ENCODE measurements at places on chromosomes 2 and 18.

DNA sequence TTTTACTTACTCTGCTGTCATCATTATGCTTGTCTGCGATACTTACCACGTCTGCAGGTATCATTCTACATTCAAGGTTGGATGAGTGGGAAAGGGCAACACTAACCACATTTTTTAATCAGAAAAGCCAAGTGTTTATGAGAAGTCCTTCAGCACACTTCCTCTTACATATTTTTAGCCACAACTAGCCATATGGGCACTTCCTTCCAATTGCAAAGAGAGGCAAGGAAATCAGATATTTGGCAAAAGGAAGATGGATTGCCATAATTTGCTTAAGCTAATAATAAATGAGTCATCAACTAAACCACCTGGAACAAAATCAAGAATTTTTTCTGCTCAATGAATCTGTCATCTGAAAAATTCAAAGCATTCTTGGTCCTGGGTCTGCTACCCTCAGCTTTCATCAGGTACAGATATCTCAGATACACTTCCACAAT, 16.7 kb upstream of the MRO start:
- DNase-seq = no peak

DNA sequence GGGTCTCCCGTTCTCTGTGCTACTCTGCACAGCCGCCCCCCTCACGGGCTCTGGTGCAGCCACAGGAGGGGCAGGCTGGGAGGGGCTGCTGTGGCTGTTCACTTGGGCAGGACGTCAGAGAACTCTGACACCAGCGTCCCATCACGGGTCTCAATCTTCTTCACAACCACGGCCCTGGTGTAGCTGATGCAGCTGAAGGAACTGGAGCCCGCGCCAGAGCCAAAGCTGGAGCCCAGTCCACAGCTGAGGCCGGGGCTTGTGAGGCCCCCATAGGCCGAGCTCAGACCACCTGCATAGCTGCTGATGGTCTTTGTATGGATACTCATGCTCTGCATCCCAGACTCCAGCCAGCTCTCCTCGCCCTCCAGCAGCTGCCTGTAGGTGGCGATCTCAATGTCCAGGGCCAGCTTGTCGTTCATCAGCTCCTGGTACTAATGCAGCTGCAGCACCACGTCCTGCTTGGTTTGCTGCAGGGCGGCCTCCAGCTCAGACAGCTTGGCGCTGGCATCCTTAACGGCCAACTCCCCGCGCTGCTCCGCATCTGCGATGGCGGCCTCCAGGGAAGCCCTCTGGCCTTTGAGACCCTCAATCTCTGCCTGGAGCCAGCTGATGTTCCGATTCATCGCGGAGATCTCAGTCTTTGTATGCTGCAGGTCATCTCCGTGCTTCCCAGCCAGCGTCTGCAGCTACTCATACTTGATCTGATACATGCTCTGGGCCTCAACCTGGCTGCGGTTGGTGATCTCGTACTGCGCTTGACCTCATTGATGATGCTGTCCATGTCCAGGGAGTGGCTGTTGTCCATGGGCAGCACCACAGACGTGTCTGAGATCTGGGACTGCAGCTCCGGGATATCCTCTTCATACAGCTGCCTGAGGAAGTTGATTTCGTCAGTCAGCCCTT, 7.4 kb upstream of the DUSP19 start:
- no peak for DNase-seq

- DNase-seq = no peak
Measured at GRCh38 chr2:61193670-61194561, 31.9 kb downstream of the C2orf74 start.

- DNase-seq = no peak
Measured at GRCh38 chr2:238142382-238143205, 4.1 kb downstream of the KLHL30 start.

DNA sequence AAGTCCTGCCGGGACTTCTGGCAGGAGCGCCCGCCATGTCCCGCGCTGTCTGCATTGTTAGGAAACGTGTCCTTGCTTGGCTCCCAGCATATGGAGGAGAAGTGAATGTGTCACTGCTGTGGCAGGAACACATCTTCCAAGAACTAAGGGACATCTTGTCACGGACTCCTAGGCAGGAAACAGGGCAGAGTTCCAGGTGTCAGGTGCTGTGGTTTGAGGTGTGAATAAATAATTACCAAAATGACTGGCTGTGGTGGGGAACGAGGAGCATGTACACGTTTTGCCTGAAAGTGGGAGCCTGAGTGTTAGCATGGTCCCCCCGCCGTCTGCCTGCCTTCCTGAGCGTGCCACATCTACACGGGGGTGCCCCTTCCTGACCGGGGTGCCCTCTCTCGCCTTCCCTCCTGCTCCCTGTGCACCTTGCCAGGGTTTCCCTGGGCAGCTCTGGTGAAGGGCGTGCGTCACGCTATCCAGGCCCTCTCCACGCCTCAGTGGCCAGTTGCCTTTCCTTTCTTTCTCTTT, 237.5 kb downstream of the LDLRAD4 start:
- no peak for DNase-seq

GRCh38 chr2:134504586-134505336, 214.0 kb downstream of the TMEM163 start:
- no peak for DNase-seq

- no peak for DNase-seq
Measured at GRCh38 chr2:204197336-204198005, 260.9 kb downstream of the ICOS start.

- DNase-seq = no peak
Measured at GRCh38 chr2:104213758-104214157, 640.2 kb upstream of the POU3F3 start.

DNA sequence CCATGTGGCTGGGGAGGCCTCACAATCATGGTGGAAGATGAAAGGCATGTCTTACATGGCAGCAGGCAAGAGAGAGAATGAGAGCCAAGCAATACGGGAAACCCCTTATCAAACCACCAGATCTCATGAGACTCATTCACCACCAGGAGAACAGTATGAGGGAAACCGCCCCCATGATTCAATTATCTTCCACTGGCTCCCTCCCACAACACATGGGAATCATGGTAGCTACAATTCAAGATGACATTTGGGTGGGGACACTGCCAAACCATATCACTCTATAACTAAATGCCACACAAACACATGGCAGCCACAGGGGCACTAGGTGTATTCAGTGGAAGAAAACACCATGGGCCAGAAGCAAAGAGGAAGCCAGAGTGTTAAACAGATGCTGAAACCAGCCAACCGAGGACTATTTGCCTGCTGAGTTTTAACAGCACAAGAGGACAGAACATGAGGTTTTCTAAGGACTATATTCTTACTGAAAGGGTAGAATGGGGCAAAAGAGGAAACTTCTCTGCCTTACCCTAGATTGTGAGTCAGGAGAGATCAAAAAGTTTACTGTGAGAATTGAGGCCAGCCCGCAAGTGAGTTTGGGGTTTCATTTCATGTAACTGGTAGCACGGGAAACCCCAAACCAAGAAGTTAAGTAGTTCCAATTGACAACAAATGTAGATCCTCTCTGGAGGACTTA, 49.2 kb downstream of the SIGLEC15 start:
- peak; percentile 17 for DNase-seq
